ENCODE measurements at places on chromosomes 4 and X.

DNA sequence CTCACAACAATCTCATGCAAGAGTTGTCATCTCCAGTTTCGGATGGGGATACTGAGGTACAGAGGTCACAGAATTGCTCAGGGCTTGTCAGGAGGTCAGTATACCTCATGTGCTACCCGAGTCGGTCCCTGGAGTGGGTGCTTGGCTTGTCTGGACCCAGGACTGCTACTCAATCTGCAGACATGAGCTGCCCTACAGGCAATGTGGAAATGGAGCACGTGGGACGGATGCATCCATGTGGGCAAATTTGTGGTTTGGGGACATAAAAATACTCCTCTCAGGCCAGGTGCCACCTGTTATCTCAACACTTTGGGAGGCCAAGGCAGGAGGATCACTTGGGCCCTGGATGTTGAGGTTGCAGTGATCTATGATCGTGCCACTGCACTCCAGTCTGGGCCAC, 15.8 kb downstream of the USP11 start:
- no peak for DNase-seq

GRCh38 chr4:4437798-4438470, 51.0 kb downstream of the NSG1 start:
- DNase-seq = no peak

GRCh38 chr4:67371615-67372014, 173.7 kb downstream of the CENPC start:
- DNase-seq = no peak

DNA sequence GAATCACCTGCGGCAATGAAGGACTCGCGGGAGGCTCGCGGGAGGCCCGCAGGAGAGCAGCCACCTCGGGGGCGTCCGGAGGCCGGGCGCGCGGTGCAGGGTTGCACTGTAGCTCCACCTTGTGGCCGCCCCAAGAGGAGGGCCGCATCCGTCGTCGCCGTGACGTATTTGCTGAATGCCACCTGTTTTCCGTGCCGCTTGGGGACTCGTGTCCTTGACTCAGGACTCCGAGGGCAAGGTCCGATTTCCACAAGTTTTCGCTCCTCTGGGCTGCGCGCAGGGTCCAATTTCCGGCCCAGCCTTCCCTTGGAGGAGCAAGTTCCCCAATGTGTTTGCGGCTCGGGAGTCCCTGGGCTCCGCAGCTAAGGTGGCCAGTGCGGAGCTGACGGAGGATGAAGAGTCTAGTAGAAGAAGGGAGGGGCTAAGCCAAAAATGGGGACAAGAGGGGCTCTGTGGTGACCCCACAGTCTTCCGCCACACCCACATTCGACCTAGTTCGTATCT, 10.7 kb upstream of the DLG3 start:
- no peak for DNase-seq

- no peak for DNase-seq
These were observed 7.1 kb downstream of the BEX1 start for GRCh38 chrX:103056902-103057301.

- DNase-seq = no peak
These were observed 180.1 kb upstream of the S100G start for GRCh38 chrX:16469870-16470269.

GRCh38 chr4:6509587-6509986, 37.2 kb upstream of the PPP2R2C start:
- no peak for DNase-seq

DNA sequence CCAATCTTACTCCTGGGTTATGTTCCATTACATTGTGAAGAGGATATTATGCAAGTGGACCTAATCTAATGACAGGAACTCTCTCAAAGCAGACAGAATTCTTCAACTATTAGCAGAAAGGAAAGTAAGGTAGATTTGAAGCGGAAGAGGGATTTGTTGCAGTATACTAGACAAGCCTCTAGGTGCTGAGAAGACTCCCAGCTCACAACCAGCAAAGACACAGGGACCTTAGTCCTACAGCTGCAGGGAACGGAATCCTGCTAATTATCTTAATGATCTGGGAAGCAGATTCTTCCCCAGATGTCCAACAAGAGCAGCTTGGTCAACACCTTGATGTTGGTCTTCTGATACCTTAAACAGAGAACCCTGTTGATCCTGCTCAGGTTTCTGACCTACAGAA, 73.6 kb downstream of the STK32B start:
- DNase-seq = no peak

DNA sequence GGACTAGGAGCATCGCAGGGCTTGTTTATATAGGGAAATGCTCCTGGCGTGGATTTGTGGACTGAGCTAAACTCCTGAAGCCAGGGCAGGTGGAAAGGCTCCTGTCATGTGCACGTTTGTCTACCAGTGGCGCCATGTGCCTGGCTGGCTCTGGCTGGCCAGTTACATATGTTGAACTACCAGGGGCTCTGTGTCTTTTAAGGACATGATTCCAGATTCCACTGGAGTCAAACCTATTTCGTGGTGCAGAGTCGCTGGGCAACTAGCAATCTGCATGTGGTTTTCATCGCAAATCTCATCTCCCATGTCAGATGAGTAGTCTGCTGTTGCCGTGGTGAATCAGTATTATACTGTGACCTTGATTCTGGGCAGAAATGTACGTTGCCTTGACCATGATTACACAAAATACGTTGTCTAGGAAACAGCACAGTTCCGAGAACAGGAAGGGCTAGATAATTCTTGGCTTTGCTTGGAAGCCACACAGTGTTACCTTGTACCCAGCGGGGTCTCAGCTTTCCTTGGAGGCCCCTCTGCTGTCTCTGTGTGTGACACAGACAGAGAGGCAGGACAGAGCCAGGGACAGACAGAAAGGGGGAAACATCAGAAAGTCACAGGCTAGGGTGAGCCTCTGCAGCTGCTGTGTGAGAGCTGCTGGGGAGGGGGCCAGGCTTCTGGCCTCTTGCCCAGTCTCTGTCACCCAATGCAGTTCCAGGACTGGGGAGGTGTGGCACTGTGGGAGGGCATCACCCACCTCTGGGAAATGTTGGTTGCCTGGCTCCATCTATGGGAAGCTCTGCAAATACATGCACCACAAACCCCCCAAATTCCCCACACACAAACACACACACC, 19.2 kb downstream of the PNMA6E start:
- DNase-seq = peak; percentile 39

GRCh38 chrX:21438792-21439191, 64.6 kb downstream of the CNKSR2 start:
- no peak for DNase-seq

GRCh38 chr4:37628977-37629609, 57.1 kb downstream of the RELL1 start:
- peak; percentile 36 for DNase-seq

- DNase-seq = no peak
These were observed 28.1 kb downstream of the THOC2 start for GRCh38 chrX:123704781-123705180.

DNA sequence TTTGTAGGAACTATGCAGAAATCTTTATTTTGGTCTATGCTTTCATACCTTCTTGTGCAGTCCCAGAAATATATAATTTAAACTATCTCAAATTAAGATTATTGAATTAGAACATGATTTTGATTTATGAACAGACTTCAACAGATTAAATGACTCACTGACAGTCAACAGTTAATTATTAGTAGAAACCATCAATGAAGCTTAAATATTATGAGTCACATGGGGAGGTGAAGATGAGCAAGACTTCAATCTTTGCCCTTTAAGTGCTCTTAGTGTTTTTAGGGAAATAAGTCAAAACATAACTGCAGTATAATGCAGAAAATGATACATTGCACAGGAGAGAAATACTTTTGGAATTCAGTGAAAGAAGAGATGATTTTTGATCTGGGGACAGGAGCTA, 81.5 kb upstream of the BMP3 start:
- DNase-seq = no peak

- no peak for DNase-seq
These were observed 142.9 kb upstream of the ARX start for GRCh38 chrX:25158635-25159034.

DNA sequence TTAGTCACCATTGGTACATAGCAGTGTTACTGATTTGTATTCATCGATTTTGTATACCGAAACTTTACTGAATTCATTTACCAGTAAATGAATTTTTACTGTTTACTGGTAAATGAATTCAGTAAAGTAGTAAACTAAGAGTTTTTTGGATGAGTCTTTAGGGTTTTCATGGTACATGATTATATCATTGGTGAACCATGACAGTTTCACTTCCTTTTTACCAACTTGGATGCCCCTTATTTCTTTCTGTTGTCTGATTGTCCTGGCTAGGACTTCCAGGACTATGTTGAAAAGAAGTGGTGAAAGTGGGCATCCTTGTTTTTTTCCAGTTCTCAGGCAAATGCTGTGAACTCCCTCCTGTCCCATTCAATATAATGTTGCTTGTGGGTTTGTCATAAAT, 494.9 kb downstream of the GALNTL6 start:
- DNase-seq = no peak

- no peak for DNase-seq
These were observed 60.5 kb upstream of the TSPAN7 start for GRCh38 chrX:38500866-38501265.

- no peak for DNase-seq
These were observed 195.3 kb downstream of the SPRY1 start for GRCh38 chr4:123591875-123592274.

Measured in HFF-Myc (cell line).